ENCODE measurements at places on chromosomes 1 and 21. TPM values are rescaled to one million over a fixed set of nuclear protein-coding genes. Genes with fewer than 3 reads are reported as not detected.

ASPM gene
- 95.5 TPM for total RNA-seq

DNA sequence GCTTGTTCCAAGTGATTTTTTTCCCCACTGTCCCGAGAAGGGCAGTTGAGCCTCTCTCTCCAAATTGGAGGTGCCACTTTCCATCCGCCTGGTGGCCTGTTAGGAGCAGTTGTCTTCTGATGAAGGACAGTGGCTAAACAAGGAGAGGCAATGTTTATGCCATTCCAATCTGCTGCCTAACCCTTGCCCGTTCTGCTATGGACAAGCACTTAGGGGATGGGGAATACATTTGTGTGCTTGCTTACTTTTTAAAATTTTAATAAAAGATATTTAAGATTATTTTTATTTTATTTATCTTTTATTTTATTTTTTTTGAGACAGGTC, 12.0 kb downstream of the COQ8A start:
- no peak for DNase-seq

GRCh38 chr1:224070521-224070920, 43.4 kb upstream of the FBXO28 start:
- DNase-seq, result peak; percentile 18

PSMG1 gene
- total RNA-seq, result 37.5 TPM

DNA sequence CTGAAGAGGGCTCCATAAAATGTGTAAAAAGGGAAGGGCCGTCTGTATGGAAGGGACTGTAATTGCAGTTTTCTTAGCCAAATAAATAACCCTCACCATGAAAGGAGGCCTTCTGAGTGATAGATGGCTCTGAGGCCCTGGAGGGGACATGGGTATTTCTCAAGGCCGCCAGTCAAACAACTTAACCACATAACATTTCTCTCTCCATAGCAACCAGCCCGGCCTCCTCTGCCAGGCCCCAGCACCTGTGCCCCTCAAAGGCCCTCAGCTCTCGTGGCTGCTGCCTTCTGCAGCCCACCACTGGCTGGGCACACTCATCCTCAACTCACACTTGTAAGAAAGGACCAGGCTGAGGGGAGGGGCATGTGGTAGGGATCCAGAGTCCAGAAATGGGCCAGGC, 57.0 kb upstream of the GJB5 start:
- DNase-seq, result no peak

GRCh38 chr1:23530747-23531561, at the start of gene E2F2:
TSS of gene E2F2 (minus strand) at chr1:23531233. CDS start at chr1:23530793, 440 bp downstream.
- DNase-seq, result peak; percentile 94

DNA sequence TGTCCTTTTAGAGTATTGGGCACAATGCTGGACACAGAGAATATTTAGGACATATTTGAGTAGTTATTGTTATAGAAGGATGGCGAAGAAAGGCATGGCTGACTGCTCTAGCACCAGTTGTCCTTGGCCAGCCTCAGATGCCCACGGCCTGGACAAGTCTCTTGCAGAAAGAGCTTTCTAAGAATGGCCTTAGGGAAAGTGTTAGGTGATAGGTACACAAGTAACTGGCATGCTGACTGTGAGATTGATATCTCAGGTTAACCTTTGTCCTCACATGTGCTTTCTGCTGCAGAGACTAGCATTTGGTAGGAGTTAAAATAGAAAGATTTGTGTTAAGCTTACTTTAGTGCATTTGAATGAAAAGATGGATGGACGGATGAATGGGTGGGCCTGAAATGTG, 10.1 kb downstream of the SFT2D2 start:
- no peak for DNase-seq

ARHGEF19 gene
- 22.2 TPM for total RNA-seq

DNA sequence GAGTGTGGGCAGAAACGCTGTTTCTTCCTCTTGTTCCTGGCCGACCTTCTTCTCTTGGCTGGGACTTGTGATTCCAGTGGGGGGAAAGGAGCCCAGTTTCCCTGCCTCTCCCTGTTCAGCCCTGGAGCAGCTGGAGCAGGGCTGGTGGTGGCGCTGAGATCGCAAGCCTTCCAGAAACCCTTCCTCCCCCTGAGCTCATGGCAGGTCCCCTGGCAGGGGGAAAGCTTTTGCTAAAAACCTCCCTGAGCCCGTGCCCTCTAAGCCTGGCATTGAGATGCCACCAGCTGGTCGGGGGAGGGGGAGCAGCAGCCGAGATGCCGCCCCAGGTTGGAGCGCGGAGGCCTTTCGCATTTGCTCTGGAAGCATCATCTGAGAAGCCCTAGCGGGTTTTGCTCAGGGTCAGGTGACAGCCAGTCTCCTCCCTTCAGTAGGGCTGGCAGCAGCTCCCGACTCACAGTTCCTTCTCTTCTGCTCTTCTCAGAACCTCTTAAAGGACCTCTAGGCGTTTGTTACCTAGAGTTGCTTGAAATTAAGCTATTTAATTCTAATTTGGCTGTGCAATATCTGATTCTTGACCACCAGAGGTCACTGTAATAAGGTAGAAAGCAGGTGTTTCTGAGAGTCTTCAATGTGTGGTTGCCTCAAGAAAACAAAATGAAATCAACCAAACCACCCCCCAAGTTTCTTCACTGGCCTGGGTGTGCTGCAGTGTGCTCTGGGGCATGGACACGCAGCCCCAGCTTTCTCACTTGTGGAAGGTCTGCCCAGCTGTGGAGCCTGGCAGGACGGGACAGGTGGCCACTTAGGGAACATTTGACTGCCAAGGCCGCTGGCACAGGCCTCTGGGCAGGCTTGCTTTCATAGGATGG, 257.3 kb downstream of the CAMTA1 start:
- peak; percentile 51 for DNase-seq

DNA sequence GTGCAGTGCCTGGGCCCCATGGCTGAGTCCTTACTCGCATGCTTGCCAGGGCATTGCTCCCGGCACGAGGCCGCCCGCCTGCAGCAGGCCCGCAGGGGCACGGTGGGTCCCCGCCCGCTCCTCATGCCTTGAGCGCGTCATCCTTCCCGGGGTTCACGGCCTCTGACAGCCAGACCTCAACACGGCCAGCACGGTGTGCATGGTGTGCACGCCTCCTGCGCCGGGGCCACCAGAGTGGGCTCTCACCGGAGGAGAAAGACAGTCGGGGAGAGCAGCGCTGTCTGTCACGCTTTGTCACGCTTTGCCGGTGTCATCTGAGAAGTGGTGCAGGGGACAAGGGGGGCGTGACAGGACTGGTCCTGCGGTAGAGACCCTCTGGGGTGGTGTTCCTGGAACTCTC, 11.9 kb upstream of the COL18A1 start:
- no peak for DNase-seq

DNA sequence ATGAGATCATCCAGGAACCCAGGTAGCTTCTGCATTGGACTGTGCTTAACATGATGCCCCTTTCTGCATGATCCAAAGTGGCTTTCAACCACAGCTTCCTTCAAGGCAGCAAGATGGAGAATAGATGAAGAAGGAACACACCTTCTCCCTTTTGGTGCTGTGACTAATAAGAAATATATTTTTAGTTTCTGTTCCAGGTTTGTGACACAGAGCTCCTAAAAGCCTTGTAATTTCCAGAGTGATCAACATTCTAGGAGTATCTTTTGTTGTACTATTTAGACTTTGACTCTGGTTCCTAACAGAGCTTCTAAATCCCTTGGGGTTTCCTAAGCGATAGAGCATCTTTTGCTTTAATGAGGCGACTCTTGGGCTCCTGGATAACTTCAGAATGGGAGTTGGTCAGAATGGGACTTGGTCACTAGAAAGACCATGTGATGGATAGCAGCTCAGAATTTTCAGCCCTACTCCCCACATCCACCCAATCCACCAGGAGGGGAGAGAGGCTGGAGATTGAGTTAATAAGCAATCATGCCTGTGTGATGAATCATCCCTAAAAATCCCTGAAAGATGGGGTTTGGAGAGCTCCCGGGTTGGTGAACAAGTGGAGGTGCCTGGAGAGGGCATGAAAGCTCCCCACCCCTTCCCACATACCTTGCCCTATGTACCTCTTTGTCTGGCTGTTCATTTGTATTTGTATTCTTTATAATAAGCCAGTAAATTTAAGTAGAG, 134.8 kb downstream of the FGGY start:
- DNase-seq, result no peak

GRCh38 chr1:13730751-13731482, 30.9 kb downstream of the PRDM2 start:
- DNase-seq, result no peak

TSPAN2 gene
- total RNA-seq, result 19.7 TPM

WNT3A gene
- not detected for total RNA-seq

DNA sequence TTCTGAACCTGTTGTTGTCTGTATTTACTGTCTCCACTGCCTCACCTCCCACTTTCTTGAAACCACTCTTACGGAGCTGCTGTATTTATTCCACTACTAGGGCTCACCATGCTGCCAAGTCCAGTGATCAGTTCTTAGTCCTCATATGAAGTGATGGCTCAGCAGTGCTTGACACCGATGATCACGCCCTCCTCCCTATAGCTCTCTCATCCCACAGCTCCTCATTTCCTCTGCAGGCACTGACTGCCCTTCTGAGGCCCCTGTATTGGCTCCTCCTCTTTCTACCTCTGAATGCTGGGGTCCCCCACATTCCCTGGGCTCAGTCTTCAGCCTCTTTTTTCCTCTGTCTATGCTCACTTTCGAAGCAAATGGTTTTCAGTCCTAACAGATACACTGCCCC, 3.4 kb downstream of the CLCA1 start:
- DNase-seq, result no peak

DNA sequence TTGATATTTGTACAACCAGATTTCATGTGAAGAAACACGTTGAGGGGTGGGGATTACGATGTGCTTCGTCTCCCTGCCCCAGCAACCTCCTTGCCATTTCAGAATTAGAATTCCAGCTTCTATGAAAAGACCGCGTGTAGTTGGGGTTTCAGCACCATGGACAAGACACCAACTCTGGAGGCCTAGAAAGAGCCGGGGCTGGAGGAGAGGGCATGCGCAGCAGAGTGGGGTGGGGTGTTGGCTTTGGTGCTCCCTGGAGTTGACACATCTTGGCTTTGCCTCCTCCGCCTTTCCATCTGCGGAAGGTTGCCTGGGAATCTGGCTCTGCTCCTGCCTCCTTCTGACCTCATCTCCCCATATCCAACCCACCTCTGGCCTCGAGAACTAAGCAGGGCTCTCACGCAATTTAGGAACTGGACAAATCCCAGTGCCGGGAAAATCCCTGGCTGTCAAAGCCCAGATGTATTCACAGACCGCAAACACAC, 11.8 kb downstream of the HTR6 start:
- peak; percentile 92 for DNase-seq

- peak; percentile 65 for DNase-seq
These were observed 80.2 kb upstream of the GREM2 start for GRCh38 chr1:240691909-240692705.

Data from neural progenitor cell (in vitro differentiated cells).